ENCODE measurements at places on chromosomes 7 and 10.

DNA sequence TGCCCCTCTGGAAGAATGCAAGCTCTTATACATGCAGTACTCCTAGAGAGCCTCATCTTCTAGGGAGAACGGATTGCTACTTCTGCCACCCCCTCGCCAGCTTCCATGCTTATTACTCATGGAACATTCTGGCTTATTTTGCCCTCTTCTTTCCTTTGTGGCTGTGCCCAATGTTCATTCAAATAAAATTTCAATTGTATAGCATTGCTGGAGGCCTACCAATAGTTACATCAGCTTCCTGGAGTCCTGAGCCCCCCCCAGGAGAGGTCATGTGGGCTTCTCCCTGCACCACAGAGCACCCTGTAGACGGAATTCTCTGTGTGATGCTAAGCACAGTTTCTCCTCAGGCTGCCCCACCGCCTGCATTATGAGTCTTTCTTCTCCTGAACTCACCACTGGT lies 1094.0 kb downstream of the KCNMA1 start:
- DNase-seq: peak; percentile 18

GRCh38 chr7:24920451-24921361 lies 59.3 kb downstream of the OSBPL3 start:
- no peak for DNase-seq

GRCh38 chr10:91974960-91975359 lies 51.4 kb downstream of the BTAF1 start:
- peak; percentile 5 for DNase-seq

DNA sequence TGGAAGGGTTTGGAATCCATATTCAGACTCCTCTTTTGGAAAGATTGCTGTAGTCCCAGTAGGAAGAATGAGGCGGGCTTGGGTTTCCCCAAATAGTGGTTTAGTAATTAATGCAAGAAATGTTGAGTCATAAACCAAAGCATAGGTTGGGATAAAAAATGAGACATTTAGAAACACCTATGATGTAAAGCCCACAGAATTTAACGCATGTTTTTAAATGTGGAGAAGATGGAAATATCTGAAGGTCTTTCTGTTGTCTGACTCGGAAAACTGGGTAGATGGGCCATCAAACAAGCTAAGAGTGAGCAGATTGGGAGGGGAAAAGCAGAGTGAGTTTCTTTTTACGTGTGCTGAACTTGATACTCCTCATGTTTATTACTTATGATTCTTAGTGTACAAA lies 62.2 kb downstream of the LANCL2 start:
- no peak for DNase-seq

GRCh38 chr7:98360221-98361130 lies 40.4 kb downstream of the BAIAP2L1 start:
- DNase-seq: no peak

DNA sequence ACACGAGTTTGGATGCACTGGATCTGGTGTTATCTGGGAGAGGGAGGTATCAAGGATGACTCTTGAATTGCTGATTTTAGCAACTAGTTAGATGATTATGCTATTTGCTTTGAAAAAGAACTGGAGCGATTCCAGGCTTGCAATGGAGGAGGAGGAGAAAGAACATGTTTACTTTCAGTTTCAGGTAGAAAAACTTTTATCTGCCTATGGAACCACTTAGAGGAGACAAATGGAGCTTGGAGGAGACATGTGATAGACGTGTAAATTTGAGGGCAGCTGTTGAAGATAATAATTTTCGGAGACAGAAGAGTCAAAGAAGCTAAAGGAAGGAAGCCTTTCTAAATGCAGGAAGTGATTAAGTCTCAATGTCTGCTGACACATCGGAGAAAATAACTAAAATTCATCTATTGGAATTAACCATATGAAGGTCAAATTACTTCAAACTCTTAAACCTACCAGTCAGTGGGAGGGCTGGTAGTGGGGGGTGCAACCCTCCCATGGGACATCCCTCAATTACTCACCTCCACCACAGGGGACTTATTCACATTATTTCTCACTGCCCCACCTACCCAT lies 56.4 kb upstream of the GNAI1 start:
- DNase-seq: no peak

DNA sequence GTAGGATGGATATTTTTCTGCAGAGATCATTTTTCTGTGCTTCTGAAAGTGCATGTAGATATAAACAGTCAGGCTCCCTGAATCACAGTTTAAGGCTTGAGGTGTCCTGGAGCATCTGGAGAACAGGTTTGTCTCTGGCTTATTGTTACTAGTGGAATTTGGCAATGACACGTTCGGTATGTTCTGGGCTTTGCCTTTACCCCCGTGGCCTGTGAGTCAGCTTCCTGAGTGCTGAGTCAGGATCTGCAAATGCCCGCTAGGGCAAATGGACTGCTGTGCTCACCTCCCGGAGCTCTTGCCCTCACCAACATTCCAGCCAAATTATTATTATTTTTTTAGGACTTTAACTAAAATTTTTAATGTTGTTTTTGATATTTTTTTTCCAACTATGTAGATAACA lies 192.5 kb upstream of the PRSS1 start:
- DNase-seq: peak; percentile 96

GRCh38 chr7:133197972-133198544 lies 54.8 kb upstream of the EXOC4 start:
- no peak for DNase-seq

DNA sequence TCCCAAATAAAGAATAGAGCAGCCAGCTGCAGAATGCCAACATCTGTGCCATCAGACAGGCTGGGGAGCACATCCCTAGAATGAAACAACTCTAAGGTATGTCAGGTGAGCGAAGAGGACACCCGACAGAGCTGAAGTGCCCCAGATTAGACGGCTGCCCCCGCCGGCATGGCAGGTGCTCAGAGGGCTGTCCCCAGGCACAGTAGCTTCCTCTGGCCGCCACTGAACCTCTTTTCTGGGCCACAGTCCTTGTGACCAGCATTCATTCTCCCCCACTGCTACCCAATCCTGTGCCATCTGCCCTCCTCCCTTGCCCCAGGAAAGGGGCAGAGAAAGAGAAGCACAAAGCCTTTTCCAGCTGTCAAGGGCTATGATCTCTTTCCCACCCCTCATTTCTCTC lies 41.7 kb downstream of the RGS10 start:
- no peak for DNase-seq

DNA sequence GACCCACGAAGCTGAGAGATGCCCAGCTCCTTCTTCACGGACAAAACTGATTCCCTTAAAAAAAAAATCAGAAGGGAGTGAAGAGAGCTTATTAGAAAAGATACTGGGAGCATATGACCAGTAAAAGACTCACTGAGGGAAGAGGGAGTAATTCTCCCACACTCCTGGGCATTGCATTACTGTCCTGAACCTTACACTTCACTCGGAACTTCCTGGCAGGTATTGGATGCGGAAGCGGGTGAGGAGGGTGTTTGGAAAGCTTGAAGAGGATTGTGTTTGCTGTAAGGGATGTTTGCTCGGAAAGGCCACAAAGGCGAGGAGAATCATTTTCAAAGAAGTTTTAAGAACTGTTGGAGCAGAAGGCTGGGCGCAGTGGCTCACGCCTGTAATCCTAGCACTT lies 375 bp downstream of the HKDC1 start:
- DNase-seq: no peak

DNA sequence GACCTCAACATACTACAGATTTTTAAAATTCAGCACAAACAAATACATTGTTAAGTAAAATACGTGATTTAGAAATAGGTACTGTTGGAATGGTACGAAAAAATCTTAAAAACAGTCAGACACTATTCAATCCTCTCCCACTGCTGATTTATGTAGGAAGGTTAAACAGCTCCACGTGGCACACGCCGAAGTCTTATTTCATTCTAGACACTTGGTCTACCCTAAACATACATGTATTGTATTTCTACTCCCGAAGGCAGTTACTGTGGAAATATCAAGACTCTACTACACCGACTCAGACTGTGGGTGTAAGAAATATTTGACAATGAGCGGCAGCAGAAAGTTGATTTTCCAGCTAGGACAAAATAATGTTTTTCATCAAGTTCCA lies 130.6 kb downstream of the MPP7 start:
- DNase-seq: no peak

DNA sequence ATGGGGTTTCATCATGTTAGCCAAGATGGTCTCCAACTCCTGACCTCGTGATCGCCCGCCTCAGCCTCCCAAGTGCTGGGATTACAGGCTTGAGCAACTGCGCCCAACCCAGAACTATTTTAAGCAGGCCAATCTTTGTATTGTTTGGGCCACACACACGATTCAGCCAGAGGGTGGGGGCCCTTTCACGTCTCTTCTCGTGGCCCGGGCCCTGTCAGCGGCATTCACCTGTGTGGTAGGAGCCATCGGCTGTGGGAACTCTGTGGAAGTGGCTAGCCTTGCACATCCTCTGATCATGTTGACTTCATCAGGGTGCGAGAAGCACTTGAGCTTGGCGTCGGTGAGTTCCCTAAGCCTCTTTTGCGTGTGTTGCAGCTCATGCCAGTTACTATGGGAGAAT lies 16.9 kb downstream of the SUN1 start:
- no peak for DNase-seq

DNA sequence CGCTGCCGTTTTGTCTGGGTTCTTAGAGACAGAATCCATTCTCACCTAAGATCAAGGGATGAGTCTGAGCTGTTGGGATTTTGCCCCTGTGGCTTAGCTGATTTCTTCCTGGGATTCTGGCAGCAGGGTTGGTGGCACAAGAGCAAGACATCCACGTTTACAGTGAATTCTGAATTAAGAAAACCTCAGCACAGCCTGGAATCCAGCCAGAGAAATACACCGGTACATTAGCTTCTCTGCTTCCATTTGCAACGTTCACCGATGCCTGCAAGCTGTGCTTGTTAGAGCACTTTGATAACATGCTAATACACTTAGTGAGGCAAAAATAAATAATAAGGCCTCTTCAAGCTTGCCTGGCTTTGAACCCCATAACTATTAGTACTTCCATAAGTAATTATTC lies 569.8 kb downstream of the CALN1 start:
- no peak for DNase-seq

DNA sequence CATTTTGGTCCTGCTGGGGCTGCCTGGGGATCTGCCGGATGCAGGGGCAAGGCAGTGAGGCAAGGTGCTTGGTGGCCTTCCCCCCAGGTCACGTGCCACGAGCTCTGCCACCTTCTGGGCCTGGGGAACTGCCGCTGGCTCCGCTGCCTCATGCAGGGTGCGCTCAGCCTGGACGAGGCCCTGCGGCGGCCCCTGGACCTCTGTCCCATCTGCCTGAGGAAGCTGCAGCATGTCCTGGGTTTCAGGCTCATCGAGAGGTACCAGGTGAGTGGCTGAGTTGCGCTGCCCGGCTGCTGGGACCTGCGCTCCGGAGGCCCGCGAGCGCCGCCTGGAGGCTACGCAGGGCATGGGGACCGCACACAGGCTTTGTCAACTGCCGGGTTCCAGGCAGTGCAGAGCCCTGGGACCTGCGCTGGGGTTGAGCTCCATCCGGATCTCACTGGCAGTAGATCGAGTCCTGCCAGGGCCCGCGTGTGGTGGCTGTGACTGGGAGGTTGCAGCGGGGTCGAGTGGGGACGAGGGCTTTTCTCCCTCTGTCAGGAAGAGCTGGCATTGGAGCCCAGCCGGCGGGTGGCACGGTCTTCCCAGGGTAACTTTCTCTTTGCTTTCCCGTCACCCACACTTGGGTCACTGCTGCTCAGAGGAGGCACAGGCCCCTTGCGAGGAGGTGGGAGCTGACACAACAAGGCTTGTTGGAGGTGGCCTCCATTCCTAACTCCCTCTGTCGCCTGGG lies 21.7 kb downstream of the AMZ1 start:
- no peak for DNase-seq

DNA sequence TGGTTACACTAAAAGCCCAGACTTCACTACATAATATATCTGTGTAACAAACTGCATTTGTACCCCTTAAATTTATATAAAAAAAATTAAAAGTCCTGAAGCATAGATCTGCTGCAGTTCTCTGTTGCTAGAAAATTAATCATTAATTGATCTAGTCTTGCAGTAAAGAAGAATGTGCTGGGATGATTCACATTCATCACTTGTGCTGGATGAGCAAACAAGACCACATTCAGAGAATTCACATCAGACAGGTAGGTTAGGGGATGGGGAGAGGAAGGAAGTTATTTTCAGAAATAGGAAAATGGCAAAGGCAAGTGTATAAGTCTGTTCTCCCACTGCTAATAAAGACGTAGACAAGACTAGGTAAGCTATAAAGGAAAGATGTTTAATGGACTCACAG lies 1019.0 kb downstream of the KCNMA1 start:
- no peak for DNase-seq

DNA sequence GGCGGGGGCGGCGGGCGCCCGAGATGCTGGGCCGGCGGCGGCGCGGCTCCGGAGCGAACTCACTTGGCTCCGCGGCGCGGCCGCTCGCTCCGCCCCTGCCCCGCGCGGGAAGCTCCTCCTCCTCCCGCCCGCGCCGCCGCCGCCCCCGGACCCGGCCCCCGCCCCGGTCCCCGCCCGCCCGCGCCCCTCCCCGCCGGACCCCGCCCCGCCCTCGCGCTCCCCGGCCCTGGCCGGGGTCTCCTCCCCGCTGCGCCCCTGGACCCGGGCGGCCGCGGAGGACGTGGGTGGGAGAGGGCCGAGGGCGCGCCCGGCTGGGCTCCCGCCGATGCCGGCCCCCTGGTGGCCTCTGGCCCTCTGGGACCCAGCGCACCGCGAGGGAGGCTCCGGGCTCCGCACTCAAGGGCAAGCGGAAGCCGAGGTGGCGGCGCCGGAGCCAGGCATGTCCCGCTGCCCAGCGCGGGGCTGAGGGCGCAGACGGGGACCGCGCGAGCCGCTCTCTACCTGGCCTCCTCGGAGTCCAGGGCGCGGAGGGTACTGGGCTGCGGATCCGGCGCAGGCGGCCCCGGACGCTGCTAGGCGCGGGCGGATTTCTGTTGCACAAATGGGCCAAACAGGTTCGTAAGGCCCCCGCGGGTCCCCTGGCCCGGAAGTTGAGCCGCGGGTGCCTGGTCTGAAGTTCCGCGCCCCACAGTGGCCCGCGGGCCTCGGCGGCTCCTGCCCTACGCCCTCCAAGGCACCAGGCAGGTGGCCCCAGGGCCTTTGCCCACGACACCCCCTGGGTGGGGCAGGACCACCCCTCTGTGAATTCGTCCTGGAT lies at the start of gene TCERG1L:
TSS of gene TCERG1L (minus strand) at position 61 of the 817 bp plus-strand sequence. CDS start 86 bp downstream, outside the sequence.
- DNase-seq: no peak

DNA sequence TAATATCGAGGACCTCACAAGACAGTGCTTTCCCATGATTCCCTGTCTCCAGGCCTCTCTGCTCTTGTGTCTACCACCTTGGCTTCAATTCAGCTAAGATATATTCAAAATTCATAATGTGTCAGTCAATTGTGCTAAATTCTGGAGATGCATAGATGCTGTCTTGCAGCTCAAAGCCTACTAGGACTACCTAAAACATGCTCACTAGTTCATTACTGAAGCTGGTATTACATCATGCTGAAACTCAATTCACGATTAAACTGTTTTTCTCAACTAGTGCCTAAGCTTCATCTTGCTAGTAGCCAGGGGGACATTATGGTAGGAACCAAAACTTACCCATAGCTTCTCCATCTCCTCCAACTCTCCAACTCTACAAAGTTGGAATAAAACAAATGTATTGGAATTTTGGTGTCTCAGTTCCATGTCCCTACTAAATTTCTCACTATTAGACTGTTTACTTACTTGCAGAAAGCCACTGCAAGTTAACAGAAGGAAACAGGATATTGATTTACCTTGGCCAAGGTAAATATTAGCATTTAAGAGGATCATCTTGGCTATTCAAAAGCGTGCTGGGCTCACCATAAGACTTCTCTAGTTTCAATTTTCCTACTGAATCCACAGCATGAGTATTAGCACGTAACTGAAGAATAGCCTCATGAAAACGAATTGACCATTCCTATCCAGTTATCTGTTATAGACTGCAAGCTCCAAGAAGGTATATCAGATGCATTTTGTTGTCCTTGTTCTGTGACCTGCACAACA lies 53.6 kb downstream of the CREB3L2 start:
- DNase-seq: no peak

All from AG09309 (cell line).